Thymus (tissue), 14 donors: ENCODE measurements at places on chromosomes 6 and 20. TPM values are rescaled to one million over a fixed set of nuclear protein-coding genes. Genes with fewer than 3 reads are reported as not detected.

DNA sequence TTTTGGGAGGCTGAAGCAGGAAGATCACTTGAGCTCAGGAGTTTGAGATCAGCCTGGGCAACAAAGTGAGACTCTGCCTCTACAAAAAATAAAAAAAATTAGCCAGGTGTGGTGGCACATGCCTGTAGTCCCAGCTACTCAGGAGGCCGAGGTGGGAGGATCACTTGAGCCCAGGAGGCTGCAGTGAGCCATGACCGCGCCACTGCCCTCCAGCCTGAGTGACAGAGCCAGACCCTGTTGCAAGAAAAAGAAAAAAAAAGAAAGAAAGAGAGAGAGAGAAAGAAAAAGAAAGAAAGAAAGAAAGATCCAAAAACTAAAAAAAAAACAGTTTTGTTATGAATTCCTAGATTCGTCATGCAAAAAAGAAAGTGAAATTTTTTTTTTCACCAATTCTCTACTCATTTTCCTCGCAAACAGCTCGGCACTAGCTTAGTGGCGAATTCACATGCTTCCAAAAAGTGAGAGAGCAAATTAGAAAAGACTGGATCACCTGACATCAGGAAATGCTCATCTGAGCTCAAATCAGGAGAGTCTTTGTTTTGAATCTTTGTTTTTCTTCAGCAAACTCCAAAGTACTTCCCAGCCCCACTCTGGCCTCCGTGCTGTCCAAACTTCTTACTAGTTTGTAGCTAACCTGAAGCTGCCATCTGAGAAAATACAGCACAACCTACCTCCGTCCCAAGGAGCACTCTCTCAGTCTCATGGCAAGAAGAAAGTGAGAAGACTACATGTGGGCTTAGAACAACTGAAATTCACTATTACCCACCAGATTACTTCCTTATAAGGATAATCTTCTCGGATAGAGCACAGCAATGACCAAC is 27.0 kb downstream of the IPCEF1 start:
- no peaks in the 10 kb centered on the region for H3K4me1 ChIP-seq
- H3K27ac ChIP-seq = no peak overlapping the region
- H3K4me3 ChIP-seq = no peak overlapping the region
- H3K36me3 ChIP-seq = no peaks in the 10 kb centered on the region

CITED2 gene
- total RNA-seq = 26.3 TPM

DNA sequence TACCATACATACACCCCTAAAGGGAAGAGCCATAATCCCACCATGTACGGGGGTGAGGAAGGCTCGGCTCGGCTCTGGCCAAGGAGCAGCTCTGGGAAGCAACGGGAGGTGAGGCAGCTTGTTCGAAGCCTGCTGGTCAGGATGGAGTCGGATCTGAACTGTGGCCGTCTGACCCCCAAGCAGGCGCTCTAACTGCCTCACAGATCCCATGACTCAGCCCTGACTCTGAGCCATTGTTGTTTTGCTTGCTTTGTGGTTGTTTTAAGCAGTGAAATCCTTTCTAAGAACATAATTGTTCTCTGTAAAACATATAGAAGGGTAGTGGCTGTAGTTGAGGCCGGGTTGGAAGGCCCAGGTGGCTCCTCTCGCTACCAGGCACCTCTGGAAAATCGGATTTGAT is 10.9 kb downstream of the C6orf132 start:
- no peak overlapping the region for H3K4me3 ChIP-seq
- no peak overlapping the region for H3K27ac ChIP-seq
- peaks cover 6% of the 10 kb centered on the region for H3K27me3 ChIP-seq
- DNase-seq = no peak
- H3K36me3 ChIP-seq = no peaks in the 10 kb centered on the region

- no peak overlapping the region for H3K27ac ChIP-seq
- no peak for DNase-seq
- no peaks in the 10 kb centered on the region for H3K4me1 ChIP-seq
- no peaks in the 10 kb centered on the region for H3K27me3 ChIP-seq
- no peak overlapping the region for H3K4me3 ChIP-seq
Measured at GRCh38 chr20:40869218-40870147, 159.1 kb upstream of the TOP1 start.

DNA sequence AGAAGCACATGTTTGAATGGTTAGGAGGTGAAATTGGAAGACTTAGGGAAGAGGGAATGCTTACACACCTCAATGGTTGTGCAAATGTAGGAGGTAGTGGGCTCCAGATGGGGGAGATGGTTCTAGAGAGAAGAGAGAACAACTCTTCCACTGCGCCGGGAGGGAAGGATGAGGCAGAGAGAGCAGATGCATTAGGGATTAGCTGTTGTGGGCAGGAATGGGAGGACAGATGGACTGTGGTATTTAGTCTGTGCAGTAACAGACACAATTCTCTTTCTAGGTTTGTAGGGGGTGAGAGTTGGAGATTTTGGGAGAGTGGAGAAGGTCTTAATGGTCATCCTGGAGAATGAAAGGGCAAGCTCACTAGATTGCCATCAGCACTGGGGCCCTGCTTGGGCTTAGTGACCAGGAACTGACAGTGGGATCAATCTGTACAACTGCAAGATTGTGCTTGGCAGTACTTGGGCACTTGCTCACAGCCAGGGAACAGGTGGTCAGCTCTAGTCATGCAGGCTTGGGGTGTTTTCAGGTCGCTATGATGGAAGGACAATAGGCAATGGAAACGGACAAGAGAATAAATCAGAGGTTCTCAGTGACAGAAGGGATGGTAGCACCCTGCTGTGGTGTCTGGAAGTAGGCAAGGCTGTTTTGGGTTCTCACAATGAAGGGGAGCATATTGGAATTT is 182.0 kb upstream of the MYLIP start:
- DNase-seq = no peak
- no peaks in the 10 kb centered on the region for H3K36me3 ChIP-seq
- H3K4me3 ChIP-seq = no peak overlapping the region
- H3K27ac ChIP-seq = no peak overlapping the region

- H3K27ac ChIP-seq = no peak overlapping the region
- peaks cover 10% of the 10 kb centered on the region for H3K36me3 ChIP-seq
- H3K4me3 ChIP-seq = no peak overlapping the region
- DNase-seq = no peak
Measured at GRCh38 chr20:38932457-38933120, 6.4 kb downstream of the FAM83D start.

- no peak for DNase-seq
- H3K36me3 ChIP-seq = no peaks in the 10 kb centered on the region
- no peak overlapping the region for H3K4me3 ChIP-seq
- no peaks in the 10 kb centered on the region for H3K27me3 ChIP-seq
Measured at GRCh38 chr20:38141889-38142494, 23.1 kb downstream of the TGM2 start.

HELZ2 gene
- total RNA-seq = 14.8 TPM

MOXD1 gene
- total RNA-seq = 1.9 TPM

PPP1R3G gene
- total RNA-seq = 1.5 TPM

CLDN20 gene
- total RNA-seq = not detected

VSX1 gene
- total RNA-seq = 0.09 TPM

MCHR2 gene
- total RNA-seq = not detected

FAM209B gene
- total RNA-seq = 0.42 TPM

DNA sequence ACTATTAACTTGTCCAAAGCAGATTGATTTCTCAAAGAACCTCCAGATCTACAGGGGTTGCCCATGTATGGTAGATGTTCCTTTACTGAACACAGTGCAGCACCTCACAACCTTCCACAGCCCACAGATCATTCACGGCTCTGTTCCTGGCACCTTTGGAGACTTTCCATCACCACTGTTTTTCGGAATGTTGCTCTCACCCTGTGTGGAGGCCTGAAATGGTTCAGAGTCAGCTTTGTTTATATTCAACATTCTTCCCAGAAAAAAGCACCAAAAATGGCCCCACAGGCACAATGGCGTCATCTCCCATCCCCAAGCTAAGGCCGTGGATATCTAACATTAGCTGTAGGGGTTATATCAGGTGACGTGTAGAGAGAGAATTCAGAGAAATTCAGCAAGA is 74.7 kb downstream of the DHX35 start:
- peaks cover 34% of the 10 kb centered on the region for H3K36me3 ChIP-seq
- DNase-seq = no peak
- H3K4me3 ChIP-seq = no peak overlapping the region
- no peaks in the 10 kb centered on the region for H3K4me1 ChIP-seq
- no peaks in the 10 kb centered on the region for H3K27me3 ChIP-seq
